ENCODE measurements at places on chromosomes 2 and 18.
A peak's percentile ranks its signal among the peaks of the same experiment; 100 is the strongest.

DNA sequence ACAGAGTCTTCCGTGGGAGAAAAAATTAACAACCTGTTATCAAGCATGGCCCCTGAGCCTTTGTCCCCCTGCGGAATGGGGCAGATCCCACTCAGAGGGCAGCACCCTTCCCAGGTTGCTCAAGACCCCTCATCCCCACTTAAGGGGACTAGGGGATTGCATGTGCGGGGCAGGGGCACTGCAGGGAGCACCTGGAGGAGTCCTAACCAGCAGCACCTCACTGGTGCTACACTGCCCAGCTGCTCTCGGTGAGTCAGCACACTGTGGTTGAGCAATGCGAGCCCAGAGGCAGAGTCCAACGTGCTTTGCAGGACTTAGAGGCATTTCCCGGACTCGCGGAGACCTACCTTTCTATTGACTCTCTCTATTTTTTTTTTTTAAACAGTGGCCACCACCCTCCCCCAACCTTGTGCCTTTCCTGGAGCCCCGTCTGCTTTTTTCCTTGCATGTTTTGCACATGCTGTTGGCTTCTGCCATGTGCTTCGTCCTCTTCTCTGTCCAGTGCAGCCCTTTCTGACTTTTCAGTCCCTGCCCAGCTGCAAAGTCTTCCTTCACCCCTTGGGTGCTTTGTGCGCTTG, 74.0 kb downstream of the IL1R2 start:
- DNase-seq = no peak

- no peak for DNase-seq
Measured at GRCh38 chr2:53697686-53698085, 69.9 kb upstream of the CHAC2 start.

DNA sequence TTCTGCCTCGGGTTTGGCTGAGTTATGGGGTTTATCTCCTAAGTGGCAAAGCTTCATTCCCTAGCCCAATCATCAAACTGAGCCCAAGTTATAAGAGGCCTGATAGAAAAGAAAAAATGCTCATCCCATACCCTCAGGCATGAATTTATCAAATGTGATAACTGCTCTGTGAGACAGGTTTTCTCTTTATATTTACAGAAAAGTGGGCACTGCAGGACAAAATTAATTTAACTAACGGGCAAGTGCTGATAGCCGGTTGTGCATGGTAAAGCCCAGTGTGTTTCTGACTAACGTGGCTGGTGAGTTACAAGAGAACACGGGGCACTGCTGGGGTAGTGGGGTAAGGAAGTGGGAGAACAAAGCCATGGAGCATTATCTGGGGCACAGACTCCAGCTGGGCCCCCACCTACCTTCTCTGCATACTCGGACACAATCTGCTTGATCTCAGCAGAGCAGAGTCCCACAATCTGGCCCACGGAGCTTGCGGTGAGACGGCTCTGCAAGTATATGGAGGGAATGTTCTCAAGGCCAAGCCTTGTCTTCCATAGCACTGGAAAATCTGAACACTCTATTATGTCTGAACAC, 40.3 kb downstream of the CCDC93 start:
- DNase-seq = no peak

GRCh38 chr2:58635801-58636375, 394.8 kb upstream of the FANCL start:
- DNase-seq = no peak

GRCh38 chr18:9665314-9665713, 42.8 kb upstream of the RAB31 start:
- DNase-seq = no peak

DNA sequence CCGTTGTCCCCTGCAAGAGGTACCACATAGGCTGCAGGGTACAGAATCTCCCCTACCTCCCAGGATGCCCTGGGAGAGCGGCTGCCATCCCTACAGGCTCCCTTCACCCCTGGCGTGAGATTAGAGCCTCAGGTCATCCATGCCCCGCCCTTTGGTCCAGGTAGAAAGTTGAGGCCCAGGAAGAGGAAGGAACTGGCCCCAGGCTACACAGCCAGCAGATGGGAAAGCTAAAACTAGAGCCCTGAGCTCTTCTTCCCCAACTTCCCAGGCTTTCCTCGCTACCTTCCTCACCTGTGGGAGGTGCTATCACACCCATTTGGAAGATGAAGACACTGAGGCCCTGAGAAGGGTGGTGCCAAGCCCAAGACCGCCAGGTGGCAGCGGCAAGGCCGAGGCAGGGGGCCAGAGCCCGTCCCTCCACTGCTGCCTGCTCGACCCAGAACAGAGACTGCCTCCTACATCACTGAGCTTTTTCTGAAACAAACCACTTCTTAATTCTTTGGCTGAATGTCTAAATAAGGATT, 25.8 kb downstream of the CIB4 start:
- DNase-seq = no peak

GRCh38 chr2:219205165-219205538, 1.4 kb upstream of the ZFAND2B start:
- DNase-seq = no peak

DNA sequence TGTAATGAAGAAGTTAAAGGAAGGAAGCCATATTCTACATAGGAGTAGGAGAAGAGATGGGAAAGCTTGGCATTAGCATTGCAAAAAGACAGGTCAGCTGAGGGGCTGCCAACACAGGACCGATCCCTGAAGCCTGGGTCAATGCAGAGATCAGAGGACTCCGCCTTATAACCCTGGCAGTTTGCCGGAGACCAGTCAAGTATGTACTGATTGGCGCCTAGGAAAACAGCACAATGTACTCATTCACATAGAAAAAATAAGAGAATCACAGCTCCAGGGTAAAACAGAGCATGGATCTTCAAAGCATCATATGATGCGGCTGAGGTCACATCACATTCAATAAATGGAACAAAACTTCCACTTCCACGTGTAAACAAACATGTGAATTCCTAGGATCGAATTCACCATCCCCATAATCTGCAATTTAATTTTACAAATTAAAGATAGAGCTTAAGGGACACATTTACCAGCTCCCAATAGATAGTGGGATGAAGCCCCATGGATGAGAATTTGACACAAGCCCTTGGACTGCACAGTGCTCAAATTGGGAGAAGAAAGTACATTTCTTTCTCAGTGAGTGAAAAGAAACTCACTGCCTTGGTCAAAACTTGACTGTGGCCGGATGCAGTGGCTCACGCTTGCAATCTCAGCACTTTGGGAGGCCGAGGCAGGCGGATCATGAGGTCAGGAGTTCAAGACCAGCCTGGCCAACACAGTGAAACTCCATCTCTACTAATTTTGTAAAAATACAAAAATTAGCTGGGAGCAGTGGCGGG, 135.0 kb upstream of the KLHL14 start:
- DNase-seq = no peak

DNA sequence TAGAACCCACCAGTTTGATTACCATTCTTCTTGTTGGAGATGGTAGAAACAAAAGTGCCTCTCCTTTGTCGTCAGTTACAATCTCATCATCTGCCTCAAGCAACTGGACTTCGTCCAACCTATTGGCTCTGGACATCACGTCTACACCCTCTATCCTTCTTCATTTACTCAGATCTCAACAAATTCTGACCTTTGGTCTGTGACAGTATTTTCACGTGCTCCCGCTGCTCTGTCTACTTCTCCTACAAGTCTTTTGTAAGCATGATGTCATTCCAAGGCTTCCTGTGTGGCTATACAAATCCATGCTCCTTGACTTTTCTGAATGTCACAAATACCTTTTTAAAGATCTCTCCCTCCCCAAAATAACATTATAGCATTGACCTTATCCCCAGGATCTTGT, 43.0 kb upstream of the PID1 start:
- no peak for DNase-seq

DNA sequence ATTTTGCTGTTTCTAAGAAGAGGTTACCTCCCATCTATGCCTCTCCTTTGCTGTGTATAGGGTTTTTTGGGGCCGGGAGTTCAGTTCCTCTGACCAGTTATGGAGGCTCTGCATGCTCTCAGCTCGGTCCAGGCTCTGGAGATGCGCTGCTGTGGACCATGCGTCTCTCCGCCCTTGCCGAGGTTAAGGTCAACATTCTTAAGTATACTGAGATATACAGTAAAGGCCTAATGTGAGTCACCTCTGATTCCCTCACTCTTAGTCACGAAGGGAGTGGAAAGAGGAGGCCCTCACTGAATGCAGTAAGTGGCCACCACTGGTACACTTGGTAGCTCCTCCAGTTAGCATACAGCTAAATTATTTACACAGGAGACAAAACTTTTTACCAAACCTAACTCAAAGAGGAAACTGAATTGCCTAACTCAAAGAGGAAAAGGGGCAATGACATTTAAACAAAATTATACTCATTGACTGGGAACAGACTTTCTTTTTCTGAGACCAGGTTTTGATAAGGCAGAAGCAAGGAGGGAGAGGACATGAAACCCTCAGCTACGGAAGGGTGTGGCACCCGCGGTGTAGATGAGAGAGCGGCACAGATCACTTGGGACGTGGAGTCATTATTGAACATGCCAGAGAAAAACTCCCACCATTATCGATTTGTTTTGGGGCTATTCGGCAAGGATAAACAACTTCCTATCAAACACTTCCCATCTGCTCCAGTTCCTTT, 98.7 kb downstream of the COPS8 start:
- DNase-seq = no peak

DNA sequence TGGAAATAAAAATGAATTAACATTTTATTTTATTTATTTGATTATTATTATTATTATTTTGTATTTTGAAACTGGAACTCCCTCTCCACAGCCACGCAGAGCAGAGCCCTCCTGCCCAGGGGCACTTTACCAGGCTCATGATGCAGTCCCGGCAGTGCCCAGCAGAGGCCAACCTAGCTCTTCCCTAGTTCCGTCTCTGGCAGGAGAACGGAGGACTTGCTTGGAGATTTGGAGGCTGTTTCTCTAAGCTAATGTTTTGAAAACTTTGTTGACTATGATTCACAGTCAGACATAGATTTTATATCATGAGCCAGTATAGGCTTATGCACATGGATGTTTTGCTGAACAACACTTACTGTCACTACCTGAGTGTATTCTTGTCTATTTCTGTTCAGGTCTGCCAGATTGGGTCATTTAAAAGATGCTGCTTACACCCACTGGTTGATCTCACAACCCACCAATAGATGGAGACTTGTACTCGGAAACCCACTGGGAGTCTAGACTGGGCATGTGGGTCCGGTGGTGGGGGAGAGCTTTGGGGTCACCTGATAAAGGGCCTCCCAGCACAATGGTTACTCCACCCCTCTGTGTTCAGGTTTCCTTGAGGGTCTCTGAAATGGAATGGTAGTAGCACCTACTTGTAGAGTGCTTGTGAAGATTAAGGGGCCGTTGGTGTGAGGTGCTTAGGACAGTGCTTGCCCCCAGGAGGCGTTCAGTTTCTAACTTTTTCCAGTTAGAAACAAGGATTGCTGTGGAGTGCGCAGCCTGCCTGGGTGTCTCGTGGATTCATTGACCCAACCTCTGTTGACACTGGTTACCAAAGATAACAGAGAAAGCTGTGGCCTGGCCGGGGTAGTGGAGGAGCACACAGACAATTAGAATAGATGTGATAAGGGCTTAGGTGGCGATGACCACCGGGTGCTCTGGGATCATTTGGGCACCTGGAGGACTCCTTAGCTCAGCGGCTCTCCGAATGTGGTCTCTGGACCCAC, 177.3 kb downstream of the HAUS1 start:
- DNase-seq = peak; percentile 53

- no peak for DNase-seq
Measured at GRCh38 chr18:47883771-47884413, 46.6 kb downstream of the SMAD2 start.

DNA sequence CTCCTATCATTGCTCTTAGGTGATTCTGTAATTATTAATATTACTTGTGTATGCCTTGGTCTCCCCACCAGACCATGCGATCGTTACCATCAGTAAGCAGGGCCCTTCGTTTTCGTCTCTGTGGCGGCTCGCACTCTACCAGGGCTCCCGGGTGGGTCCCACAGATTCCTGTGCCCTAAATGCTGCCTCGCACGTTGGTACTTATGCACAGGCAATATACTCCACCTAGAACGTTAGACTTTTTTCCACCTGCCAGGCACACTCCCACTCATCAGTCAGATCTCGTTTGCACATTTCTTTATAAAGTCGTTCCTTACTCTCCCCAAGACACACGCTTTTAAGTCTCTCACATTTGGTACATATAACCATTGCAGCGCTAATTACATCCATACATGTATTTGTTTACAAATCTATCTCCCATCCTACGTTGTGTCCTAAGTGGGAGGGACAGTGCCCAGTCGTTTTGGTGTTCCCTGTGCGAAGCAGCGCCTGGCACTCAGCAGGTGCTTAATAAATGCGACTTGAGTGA, 901 bp downstream of the FEZ2 start:
- no peak for DNase-seq

DNA sequence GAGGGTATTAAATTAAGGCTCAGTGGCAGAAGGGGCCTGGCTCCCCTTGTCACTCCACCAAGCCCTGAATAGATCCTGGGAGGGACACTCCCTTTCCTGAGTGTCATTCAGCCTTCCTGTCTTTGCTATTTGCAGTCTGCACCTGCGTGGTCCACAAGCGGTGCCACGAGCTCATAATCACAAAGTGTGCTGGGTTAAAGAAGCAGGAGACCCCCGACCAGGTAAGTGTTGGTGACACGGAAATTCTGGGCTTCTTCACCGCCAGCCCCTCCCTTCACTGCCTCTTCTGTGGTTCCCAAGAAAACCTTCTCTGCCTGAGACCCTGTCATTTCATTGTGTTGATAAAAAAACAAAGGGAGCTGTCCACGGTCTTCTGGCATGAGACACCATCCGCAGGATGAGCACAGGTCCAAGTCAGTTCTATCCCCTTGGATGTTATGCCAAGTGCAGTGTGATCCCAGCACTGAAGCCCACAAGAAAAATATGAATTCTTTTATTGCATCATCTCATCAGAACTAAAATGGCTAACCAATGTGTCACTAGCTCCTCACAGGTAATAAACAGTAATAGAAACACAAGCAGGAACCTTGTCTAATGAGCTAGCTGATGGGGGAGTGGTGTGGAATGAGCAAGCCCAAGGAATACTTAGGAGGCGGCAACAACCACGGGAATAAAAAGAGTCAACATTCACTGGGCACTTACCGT, 316.9 kb upstream of the EPAS1 start:
- DNase-seq = no peak

DNA sequence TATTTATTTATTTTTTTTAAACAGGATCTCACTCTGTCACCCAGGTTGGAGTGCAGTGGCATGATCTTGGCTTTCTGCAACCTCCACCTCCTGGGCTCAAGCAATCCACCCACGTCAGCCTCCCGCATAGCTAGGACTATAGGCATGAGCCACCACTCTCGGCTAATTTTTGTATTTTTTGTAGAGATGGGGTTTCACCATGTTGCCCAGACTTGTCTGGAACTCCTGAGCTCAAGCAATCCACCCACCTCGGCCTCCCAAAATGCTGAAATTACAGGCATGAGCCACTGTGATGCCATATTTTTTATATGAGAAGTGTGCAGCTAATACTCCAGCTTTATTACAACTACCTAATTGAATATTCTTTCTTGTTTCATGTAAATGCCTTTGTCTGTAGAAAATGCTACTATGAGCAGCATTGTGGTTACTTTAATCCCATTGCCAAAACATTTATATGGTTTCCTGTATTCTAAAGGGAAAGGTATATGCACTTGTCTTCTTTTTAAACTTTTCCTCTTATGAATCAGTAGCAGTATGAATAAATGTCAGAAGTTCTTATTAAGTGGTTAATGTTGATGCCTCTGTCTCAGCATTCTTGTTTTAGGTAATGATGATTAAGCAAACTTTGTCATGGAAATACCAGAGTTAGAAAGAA, 9.5 kb upstream of the BCL2L11 start:
- DNase-seq = no peak

All from GM13977 (cell line).